Suppressor macrophage treated with lipopolysaccharide for 1 hour (primary cell): ENCODE measurements at places on chromosomes 16 and 17.

GRCh38 chr17:36594626-36595401, 3.1 kb downstream of the DHRS11 start:
- no peak for DNase-seq

- DNase-seq: peak; percentile 73
These were observed 6.5 kb upstream of the CTCF start for GRCh38 chr16:67555795-67556212.

DNA sequence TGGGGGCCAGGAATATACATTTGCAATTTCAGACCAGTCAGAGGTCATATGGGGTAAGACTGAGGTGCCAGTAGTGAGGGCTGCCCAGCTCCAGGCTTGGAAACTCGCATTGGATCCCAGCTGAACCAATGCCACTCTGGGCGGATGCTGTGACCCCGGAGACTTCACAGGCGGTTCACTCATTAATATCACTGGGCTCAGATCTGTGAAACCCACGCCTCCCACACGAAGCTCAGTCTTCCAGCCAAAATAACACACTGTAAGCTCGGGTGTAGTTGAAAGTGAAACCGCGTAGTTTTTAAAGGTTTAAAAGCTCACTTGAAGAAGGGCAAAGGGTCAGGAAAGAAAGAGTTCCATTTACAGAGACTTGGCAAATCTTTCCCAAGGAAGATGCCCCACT, 254.8 kb downstream of the FOXL1 start:
- DNase-seq: no peak

- no peak for DNase-seq
These were observed 978.8 kb downstream of the KCNJ18 start for GRCh38 chr17:22671110-22671509.

DNA sequence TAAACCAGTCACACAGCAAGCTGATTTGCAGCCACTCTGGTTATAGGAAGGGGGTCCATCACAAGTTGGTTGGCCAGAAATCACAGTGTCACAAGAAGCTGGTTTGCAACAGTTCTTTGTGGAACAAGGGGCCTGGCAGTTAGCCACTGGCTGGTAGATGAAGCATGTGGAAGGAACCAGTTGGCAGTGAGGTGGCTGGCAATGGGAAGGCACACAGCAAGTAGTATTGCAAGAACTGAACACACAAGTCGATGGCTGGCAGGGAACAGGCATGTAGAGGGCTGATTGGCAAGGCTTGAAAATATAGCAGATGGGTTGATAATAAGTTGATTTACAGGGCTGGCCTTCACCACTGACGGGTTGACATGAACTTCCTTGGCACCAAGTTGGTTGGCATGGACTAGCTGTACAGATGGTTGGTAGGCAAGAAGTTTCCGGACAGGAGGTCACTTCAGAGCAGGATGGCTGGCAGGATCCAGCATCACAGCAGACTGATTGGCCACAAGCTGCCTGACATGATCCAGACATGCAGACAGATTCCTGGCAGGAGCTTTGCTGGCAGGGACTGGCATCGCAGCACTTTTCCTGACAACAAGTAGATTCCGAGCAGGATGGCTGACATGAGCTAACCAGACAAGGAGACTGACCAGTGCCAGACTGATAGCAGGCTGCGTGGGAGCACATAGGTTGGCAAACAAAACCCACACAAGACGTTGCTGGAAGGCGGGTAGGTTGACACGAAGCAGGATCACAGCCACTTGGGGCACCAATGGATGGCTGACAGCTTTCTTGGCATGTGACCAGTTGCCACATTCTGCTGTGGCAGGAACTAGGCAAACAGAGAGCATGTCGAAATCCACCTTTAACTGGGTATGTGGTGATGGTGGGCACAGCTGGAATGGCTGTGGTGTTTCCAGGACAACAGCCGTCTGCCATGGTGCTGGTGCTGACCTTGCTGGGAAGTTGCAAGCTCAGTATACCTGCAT, at the start of gene KRTAP29-1:
KRTAP29-1 (minus strand) TSS at position 936 of the 986 bp plus-strand sequence; CDS start at position 936, 0 bp downstream.
- no peak for DNase-seq
